Kasumi-1 (cell line): ENCODE measurements at places on chromosomes 12 and 14.
A peak's percentile ranks its signal among the peaks of the same experiment; 100 is the strongest.

DNA sequence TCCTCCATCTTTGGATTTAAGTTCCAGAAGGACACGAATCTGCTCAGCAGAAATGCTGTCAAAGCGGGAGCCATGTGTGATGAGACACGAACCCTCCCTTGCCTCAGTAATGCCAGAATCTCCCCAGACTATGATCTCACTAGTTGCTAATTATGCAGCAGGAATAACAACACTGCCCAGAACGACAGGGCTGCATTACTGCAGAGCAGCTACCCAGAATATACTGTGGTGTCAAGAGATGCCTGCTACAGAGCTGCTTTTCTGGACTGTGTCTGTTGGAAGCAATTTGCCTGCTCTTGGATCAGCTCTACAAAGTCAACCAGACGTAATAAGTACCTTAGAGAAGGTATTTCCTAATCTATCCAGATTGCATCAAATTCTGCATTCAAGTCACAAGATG, 5.5 kb downstream of the CSRNP2 start:
- no peak for DNase-seq

DNA sequence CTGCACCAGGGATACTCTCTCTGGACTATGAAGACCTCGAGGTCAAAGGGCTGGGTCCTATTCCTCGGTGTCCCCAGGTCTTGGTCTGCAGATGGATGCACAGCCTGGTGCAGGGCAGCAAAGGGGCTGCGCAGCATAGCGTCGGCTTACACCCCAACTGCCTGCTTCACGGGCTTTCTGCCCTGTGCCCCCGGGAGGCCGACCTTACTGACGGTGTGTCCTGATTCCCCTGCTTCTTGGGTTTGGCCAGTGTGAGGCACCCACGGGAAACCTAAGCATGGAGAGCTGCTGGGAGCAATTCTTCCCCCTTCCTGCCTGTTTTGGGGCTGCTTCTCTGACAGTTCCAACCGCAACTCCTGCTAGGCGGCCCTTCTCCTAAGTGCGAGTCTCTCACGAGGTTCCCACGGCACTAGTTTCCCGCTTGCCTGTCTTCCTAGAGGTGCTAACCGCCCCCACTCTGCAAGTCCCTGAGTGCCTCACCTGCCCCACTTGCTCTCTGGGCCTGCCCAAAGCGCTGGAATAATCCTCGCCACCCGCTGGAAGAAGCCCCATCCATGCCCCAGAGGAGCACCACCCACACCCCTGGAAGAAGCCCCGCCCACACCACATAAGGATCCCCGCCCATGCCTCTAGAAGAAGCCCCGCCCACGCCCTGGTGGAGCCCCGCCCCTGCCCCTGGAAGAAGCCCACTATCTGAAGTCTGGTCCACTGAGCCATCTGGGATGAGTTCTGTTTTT, 54.0 kb downstream of the PRIMA1 start:
- DNase-seq, result no peak

- DNase-seq, result no peak
Measured at GRCh38 chr12:54443446-54443845, 24.4 kb upstream of the ITGA5 start.

DNA sequence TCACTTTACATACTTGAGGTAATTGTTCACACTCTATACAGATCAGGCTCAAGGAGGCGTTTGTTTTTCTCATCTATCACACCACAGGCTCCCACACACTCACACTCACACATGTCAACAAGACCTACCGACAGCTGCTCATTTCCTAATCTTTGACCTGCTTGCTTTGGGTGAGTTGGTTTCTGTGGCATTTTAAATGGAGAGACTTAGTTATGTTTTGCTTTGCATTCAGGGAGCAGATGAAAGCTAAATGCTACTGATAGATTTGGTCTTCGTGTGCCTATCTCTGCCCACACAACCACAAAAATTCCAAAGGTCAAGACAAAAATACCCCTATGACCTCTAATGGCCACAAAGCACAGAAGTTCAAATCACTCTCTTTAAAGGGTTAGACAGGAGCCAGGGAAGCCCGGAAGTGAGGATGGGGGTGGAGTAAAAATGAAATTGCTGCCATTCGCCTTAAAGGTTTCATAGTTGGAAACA, 203.5 kb upstream of the G2E3 start:
- no peak for DNase-seq

DNA sequence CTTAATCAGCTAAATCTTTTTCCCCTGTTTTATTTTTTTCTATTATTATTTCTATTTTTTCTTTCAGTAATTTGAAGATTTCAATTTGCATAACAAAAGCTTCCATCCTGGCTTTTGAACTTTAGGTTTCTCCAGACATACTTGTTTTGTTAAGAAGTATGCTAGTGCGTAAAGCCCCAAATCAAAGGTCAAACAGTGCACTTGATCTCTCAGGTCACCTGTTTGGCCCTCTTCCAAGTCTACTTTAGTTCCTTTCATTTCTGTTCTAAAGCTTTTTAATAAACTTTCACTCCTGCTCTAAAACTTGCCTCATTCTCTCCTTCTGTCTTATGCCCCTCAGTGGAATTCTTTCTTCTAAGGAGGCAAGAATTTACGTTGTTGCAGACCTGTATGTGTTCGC, 54.6 kb upstream of the ATXN7L3B start:
- no peak for DNase-seq

GRCh38 chr12:50241178-50241577, 42.1 kb downstream of the LIMA1 start:
- DNase-seq, result no peak

GRCh38 chr14:99816642-99817041, 23.4 kb downstream of the EML1 start:
- no peak for DNase-seq

DNA sequence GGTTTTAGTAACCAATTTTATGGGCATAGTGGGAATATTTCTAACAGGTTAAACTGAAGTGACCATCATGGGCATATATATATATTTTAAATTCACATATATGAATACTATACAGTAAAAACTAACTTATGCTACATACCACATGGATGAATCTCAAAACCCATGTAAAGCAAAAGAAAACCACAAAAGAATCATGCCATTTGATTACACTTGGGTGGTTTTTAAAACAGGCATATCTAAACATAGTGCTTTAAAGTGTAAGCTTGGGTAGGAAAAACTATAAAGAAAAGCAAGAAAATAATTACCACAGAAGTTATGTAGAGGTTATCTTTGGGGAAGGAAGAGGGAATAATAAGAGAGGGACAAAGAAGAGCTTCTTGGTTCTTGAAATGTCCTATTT, 326.1 kb downstream of the NAV3 start:
- DNase-seq, result no peak

DNA sequence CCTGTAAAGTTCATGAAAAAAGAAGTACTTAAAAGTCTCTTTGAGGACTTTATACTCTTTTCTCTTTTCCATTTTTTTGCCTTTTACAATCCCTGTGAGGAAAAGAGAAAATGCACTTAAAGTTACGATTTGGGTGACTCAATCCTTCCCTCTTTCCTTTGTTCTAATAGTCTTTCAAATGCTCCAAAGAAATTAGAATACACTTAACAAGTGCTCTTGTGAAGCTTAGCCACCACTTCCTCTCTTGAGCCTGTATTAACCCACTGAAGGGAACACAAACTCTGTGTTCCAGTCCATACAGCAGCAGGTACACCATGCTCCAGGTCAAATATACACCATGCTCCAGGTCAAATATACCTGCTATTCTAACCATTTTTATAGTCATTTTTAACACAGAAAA, 581.1 kb upstream of the MGAT4C start:
- no peak for DNase-seq

DNA sequence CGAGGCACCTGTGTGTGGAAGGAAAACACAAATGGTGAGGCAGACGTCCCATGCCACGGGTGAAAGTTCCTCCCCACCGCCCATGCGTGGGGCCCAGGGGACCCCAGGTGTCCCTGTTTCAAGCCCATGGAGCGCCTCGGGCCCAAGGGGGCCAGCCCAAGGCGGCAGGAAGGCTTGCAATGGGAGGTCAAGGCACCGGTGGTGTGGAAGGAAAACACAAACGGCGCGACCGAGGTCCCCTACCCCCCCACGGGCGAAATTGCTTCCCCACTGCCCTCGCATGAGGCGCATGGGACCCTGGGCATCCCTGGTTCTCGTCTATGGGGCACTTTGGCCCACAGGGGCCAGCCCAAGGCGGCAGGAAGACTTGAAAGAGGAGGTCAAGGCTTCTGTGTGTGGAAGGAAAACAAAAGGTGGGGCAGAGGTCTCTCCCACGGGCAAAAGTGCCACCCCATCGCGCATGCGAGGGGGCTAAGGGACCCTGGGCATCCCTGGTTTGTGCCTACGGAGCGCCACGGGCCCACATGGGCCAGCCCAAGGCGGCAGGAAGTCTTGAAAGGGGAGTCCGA, 379.4 kb downstream of the ALG10 start:
- DNase-seq, result no peak

- peak; percentile 8 for DNase-seq
Measured at GRCh38 chr12:26422839-26423398, 227.5 kb downstream of the SSPN start.

GRCh38 chr14:104215706-104216334, 77.4 kb downstream of the KIF26A start:
- no peak for DNase-seq

DNA sequence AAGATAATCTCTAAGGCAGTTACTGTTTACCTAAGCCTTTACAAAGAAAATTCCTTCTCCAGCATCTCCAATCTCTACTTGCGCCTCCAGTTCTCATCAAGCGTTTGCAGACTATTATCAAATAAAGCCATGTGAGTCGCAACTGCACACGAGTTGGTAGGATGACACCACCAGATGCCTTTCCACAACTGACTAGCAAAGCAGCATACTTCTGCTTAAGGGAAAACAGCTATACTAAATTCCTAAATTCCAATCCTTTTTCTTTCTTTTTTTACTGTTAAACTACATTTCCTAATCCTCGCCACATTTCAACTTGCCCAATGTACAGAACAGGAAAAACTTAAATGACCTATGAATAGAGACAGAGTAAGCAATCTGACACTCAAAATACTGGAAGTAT, 166.7 kb downstream of the ITPR2 start:
- no peak for DNase-seq

DNA sequence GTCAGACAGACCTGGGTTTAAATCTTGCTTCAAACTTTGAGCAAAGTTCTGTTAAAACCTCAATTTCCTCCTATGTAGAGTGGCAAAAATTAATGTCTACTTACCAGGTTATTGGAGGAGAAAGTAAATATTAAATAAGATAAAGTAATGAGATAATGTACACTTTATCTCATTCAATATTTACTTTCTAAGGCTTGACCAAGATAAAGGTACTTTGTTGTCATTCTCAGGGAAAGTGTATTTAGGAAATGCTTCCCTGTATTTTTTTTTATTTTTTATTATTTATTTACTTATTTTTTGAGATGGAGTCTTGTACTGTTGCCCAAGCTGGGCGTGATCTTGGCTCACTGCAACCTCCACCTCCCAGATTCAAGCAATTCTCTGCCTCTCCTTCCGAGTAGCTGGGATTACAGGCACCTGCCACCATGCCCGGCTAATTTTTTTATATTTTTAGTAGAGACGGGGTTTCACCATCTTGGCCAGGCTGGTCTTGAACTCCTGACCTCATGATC, 4.7 kb downstream of the FAM161B start:
- no peak for DNase-seq
